Effector CD4-positive, alpha-beta T cell (primary cell): ENCODE measurements at places on chromosomes 6 and 20.

DNA sequence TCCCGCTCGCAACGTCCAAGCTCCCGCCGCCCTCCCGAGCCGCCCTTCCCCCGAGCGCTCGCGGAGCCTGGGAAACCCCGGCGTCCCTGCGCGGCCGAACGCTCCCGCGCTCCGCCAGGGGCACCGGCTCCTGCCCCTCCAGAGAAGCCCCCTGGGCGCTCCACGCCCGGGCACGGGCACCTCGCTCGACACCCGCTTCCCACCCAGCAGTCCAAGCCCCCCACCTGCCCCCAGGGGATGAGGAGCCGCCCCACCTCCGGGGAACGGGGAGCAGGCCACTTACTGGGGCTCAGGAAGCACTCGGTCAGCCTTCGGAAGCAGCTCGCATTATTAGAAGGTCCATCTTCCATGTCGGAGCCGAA lies 1.4 kb downstream of the PDE10A start:
- DNase-seq, result no peak

- no peak for DNase-seq
Observed at GRCh38 chr6:119201480-119201879, 123.0 kb upstream of the FAM184A start.

DNA sequence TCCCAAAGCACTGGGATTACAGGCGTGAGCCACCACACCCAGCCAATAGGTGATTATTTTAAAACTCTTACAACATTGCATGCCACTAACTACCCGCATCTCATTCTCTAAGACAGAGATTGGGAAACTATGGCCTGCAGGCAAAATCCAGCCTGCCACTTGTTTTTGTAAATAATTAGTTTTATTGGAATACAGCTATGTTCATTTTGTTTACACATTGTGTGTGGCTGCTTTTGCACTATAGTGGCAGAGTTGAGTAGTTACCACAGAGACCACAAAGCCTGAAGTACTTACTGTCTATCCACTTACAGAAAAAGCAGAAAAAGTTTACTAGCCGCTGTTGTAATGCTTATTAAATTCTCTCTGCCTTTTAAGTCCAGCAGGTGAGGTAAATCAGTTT lies 16.4 kb upstream of the PKIG start:
- DNase-seq, result no peak

DNA sequence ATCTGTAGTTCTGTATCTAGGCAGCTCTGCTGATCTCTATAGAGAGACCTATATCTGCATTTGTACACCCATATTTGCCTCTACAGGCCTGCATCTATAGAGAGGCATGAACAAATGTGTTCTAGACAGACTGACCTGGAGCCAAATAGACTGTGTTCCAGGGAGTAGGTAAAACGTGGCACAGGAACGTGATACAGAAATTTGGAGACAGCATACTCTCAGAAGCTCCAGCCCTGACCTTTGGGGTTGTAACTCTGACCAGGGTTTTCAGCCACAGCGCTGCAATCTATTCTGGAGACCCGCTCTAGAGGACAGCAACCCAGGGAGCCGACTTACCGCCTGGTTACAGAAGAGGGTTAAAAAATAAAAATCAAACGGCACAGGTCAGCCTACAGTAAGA lies 983 bp downstream of the RBBP9 start:
- DNase-seq, result no peak

- no peak for DNase-seq
Observed at GRCh38 chr20:42191140-42191860, 573.1 kb upstream of the CHD6 start.

GRCh38 chr6:41441598-41442351 lies 104.4 kb upstream of the FOXP4 start:
- DNase-seq, result no peak

DNA sequence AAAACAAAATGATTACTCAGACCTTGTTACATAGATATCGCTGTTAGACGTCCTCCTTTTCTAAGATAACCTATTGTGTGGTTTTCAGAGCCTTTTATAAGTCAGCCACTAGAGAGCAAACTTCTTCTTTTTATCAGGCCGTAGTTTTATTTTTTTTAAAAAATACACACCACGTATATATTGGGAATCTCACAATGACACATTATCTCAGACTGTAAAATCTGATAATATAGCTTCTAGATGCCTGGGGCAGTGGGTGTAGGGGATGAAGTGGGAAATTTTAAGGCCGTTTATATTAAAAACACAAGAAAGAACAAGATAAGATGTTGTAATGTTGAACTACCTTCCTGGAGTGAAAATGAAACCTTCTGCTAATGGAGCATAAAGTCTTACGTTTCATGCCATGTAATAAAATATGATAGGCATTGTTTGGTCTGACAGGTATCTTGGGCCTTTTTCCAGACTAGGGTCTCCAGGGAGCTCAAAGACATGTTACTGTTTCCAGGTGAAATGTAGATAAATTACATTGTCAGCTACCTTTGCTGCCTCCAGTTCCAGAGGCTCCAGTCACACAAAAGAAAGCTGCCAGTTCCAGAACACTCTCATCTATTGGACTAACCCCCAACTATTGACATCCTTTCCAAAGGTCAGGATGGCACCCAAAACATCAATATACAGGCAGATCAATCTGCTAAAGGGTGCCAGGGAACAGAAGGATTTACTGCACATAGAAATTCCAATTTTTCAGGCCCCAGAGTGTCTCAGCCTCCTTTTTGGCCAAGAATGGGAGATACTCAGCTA lies 130.2 kb upstream of the AKIRIN2 start:
- no peak for DNase-seq

DNA sequence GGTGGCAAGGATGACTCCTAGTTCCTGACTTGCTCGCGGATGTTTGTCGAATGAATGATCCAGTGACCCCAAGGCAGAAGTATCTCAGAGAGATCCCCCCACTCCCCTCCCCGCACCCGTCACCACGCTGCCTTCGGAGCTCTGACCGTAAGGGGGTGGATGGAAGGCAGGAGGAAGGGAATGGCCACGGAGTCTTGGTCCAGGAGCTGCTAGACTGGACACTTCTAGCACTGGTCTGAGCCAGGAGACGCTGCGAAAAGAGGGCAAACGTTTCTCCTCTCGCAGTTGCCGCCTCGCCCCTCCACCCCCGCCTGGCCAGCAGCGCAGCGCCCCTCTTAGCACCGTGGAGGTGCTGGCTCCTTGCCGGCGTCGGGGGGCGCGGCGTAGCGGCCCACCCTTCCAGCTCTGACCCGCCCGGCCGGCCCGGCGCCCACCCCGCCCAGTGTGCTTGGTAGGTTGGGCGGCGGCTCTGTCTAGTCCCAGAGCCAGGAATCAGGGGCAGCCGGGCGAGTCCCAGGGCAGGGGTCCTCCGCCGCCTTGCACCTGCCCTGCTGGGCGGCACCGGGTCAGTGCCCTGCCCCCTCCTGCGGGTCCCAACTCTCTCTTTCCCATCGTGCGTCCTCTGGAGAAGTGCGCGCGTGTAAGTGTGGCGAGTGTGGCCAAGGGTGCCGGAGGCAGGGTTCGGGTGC lies 2.4 kb upstream of the DBNDD2 start:
- DNase-seq, result no peak

DNA sequence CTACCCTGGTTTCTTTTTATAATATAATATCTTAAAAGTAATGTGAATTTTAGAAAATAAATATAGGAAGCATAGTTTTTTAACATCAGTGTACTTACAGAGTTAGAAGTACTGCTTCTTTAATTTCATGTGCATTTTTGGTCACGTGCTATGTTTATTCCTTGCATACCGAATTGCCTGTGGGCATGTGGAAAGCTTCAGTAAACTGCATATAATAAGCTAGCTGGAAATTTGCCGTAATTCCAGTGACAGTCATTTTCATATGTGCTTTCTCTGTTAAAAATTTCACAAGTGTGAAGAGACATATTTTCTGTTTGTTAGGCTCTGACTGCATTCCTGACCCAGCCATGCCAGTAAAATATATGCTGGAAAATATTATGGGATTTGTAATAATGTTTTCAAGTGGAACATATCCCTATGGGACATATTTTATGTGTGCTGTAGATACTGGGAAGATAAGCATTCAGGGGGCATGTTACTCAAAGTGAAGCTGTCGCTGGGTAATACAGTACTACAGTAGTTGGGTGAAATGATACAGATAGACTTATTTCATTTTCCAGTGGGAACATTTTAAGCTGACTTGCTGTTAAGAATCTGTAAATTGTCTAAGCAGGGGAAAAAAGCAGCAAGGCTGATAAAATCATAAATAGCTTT lies 616.7 kb downstream of the FRK start:
- DNase-seq, result no peak

DNA sequence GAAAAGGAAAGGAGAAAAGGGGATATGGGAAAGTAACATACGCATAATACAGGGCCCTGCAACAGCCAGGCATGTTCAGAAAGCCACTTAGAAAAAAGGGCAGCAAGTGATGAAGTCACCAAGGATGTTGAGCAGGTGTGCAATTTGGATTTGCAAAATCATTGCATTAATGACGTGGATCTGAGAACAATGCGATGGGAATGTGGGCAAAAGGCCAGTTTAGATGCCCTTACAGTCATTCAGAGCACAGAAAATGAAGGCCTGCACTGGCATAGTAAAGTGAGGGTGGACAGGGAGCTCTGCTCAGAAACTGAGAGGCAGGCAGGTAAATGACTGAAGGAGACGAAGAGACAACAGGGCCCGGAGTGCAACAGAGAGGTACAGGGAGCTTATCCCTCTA lies 123.7 kb upstream of the NHSL1 start:
- no peak for DNase-seq

- DNase-seq, result peak; percentile 58
Observed at GRCh38 chr6:42045538-42046460, 4.5 kb upstream of the TAF8 start.

DNA sequence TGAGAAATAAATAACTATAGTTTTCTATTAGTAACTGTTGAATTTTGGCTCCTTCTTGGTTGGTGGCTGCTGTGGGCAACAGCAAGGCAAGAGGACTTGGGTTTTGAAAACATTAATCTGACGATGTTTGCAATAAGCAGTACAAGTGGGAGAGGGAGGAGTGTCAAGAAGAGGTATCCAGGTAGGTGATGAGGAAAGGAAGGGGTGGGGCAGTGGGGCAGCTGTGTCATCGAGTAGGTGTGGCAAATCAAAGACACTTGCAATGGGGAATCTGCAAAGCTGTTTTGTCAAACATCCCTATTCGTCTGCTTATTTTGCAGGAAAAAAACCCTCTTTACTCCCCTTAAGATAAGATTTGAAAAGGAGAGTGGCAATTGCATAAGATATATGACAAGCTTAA lies 171.9 kb upstream of the MAP3K7 start:
- DNase-seq, result no peak

DNA sequence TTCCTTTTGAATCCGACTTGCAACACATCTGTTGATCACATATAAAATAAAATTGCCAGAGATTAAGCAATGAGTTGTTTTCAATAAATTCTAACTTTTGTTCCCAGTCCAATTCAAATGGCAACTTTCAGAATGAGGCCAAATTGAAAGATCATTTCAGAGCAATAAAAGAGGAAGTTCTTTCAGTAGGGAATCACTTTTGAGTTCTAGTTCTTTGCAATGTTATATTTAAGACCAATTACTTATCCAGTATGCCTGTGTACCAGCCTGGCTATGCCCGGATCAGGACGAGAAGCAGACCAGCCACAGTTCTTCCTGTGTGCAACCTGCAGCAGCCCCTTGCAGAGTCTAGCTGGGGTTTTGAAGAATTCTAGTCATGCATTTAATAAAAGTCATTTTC lies 232.5 kb downstream of the BTBD9 start:
- no peak for DNase-seq

- DNase-seq, result no peak
Observed at GRCh38 chr6:84093441-84094435, 60.2 kb downstream of the MRAP2 start.

GRCh38 chr20:63545814-63546213 lies 1.7 kb downstream of the SRMS start:
- DNase-seq, result no peak

- DNase-seq, result no peak
Observed at GRCh38 chr6:7680393-7681075, 45.4 kb upstream of the BMP6 start.

- DNase-seq, result no peak
Observed at GRCh38 chr20:25084626-25085187, 2.8 kb upstream of the VSX1 start.

- no peak for DNase-seq
Observed at GRCh38 chr6:44316481-44316880, 3.3 kb upstream of the AARS2 start.

DNA sequence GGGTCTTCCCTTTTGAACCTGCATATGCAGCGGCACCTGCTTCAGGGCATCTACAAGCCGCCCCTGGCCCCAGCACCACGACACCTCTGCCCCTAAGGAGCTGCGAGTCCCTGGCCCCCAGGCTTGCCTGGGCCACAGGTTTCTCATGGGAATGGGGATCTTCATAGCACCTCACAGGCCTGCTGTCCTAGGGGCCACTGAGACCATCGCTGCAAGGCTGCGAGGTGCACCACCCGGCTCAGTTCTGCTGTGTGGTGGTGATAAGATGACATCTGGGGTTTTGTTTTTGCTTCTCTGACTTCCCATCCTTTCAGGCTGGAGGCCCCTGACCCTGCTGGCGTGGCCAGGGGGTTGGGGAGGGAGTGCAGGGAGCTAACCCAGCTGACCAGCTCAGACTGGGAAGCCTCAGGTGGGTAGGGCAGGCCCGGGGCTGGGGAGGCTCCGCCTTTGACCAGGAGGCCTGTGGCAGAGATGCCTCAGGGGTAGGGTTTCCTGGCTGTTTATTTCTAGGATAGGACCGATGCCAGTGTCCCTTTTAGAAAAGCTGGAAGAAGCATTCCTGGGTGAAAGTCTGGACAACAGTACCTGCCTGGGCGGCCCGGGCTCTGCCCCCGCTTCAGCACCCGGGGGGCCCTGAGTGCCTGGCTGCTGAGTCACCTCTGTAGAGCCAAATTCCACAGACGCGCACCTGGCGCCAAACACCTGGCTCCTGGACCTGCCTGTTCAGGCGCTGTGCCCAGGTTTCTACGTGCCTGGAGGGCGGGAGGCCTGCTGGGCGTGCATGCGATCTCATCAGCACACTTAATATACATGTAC lies 264.7 kb downstream of the DLL1 start:
- DNase-seq, result no peak

GRCh38 chr20:53611449-53611894 lies 17.8 kb upstream of the ZNF217 start:
- DNase-seq, result no peak

- no peak for DNase-seq
Observed at GRCh38 chr6:33508935-33509926, 54.9 kb downstream of the ZBTB9 start.

GRCh38 chr6:11251553-11252360 lies 19.3 kb upstream of the NEDD9 start:
- DNase-seq, result no peak

- DNase-seq, result no peak
Observed at GRCh38 chr6:45592991-45593390, 215.3 kb upstream of the SUPT3H start.
